ENCODE measurements at places on chromosomes 2 and 18.
A peak's percentile ranks its signal among the peaks of the same experiment; 100 is the strongest.

GRCh38 chr2:147607379-147607778 is 237.4 kb upstream of the ACVR2A start:
- DNase-seq, result no peak

DNA sequence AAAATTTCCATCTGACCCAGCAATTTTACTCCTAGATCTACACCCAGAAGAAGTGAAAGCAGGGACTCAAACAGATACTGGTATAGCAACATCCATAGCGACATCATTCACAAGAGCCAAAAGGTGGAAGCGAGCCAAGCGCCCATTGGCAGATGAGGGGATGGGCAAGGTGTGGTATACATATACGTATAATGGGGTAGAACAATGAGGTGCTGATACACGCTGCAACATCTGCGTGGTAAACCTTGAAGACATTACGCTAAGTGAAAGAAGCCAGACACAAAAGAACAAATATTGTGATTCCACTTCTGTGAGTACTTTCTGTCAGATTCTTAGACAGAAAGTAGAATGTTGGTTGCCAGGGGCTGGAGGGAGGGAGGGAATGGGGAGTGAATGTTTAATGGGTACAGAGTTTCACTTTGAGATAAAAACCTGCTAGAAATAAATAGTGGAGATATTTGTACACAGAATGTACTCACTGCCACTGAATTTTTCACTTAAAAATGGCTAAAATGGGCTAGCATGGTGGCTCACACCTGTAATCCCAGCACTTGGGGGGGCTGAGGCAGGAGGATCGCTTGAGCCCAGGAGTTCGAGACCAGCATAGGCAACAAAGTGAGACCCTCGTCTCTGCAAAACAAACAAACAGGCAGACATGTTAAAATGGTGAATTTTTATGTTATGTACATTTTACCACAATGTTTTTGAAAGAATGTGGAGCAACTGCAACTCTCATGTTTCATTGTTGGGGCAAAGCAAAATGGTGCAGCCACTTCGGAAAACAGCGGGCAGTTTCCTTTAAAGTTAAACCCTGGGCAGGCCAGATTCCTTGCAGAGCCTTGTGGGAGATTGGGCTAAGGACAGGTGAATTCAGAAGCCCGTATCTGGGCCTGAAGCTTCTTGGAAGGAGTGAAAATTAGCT is 103.4 kb upstream of the MYCN start:
- DNase-seq, result no peak

DNA sequence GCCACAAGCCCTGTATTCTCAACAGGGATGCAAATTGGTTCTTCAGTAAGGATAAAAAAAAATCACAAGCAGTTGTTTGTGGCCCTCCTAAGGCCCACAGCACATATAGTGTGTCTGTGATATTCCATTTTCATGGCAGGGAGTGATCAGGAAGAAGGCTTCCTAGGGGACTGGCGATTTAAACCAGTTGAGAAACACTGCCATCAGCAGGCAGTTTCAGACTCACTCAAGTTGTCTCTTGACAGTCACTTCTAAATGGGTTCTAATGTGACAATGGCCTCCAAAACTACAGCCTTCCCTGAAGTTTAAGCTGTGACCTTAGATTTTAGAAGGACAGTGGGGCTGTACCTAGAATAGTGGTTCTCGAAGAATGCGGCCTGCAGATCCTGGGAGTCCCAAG is 6.0 kb downstream of the CIAO1 start:
- DNase-seq, result no peak

- DNase-seq, result no peak
Observed at GRCh38 chr2:232891621-232892071, 21.6 kb downstream of the SNORC start.

GRCh38 chr2:2547451-2547850 is 216.4 kb upstream of the MYT1L start:
- no peak for DNase-seq

- no peak for DNase-seq
Observed at GRCh38 chr18:59911600-59911999, 11.8 kb downstream of the PMAIP1 start.

DNA sequence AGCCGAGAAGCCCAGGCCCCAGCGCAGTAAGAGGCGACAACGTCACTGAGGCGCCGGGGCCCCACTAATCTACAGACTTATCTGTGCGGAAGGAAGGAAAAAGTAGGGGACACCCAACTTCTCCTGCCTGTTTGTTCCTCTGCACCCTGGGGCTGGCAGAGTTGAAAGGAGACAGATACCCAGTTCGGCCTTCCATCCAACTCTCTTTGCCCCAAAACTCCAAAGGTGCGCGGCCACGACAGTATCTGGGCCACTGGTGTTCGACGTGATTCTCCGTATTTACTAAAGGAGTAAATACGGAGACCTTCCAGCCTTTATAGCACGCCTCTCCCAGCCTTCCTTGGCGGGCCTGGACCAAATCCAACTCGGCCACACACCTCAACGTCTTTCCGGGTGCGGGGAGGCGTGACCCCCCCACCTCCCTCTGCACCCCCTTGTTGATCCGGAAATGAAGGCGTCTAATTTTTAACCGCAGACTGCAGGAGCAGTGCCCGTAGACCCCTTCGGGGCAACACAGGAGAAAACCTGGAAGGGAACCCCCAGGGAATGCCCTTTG is 1.6 kb downstream of the SMAD7 start:
- DNase-seq, result no peak

DNA sequence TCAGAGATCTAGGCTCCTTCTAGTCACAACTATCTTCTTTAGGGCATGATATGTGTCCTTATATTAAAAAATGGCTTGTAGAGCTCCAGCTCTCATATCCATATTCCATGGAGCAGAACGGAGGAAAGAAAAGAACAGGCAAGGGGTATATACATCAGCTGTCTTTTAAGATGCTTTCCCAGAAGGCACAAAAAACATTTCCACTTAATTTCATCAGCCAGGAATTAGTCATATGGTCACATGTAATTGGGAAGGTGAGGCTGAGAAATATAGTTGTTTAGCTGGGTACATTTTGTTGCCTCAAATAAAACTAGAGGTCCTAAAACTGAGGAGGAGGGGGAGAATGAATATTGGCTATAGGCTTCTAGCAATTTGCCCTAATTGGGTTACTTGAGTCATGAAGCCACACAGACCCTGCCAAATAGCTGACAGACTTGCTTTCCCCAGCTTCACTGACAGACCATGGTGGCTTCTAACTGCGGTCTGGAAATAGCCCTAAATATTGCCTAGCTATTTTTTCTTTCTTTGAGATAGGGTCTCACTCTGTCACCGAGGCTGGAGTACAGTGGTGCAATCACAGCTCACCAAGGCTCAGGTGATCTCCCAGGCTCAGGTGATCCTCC is 20.0 kb downstream of the MAIP1 start:
- no peak for DNase-seq

GRCh38 chr2:30321466-30321865 is 90.1 kb downstream of the LBH start:
- no peak for DNase-seq

- no peak for DNase-seq
Observed at GRCh38 chr2:239807568-239807967, 217.6 kb downstream of the NDUFA10 start.

DNA sequence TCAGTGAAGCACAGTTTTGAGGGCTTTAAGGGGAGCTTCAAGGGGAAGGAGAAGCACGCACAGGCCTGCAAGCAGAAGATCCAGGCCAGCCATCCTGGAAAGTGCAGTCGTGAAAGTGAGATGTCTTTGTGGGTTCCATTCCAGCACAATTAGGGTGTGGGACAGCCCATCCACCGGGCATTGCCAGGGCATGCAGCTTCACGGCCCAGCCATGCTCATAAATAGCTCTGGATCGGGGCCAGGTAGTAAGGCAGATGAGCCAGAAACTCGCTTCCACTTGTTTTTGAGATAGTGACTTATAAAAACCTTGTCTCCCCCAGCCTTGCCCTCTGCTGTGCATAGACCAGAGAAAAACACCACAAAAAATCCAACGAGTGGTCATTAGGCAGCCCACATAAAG is 21.0 kb downstream of the KDSR start:
- no peak for DNase-seq

DNA sequence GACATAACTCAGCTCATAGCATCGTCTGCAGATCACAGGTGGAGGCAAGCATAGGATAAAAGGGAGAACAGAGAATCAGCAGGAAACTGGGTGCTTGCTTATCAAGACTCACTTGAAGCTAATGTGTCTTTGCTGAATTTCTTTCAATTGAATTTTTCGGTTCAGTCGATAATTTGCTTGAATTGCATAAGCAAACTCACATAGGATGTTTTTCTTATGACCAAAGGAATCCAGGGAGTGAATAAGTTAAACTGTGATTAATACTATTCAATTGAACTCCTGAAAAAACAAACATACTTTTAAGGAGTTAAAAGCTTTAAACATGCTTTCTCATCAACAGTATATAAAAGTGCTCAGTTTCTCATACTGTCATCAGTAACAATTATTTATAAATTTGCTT is 707.1 kb upstream of the ACVR2A start:
- DNase-seq, result no peak

GRCh38 chr2:204298404-204298803 is 246.9 kb upstream of the PARD3B start:
- no peak for DNase-seq

DNA sequence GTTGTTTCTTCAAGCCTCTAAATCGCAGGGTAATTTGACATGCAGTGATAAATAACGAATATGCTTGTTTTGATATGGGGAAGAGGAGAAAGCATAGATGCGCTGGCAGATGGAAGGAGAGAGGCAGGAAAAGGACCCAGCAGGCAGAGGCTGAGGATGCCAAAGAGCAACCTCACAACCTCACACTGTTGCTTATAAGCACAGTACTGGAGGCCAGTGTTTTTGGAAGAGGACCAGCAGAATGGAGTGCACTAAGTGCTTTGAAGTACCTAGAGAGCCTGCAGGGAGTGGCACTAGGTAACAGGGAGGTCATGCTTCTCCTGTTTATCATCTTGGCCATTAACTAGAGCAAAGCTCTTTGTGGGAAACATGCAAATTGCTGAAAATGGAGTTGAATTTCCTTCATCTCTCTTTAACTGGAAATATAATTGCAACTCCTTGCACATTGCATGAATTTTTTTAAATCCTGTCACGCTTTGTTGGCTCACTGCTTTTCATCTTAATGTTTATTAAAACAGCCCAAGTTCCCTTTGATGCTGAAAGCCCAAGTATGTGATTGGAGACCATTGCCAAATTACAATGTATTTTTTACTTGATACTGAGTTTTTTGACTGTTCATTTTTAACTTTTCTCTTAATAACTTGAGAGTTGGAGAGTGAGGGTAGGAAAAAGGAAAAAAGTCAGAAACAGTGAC is 236.4 kb downstream of the LRRTM1 start:
- no peak for DNase-seq

GRCh38 chr2:8552293-8552801 is 129.5 kb upstream of the ID2 start:
- no peak for DNase-seq

DNA sequence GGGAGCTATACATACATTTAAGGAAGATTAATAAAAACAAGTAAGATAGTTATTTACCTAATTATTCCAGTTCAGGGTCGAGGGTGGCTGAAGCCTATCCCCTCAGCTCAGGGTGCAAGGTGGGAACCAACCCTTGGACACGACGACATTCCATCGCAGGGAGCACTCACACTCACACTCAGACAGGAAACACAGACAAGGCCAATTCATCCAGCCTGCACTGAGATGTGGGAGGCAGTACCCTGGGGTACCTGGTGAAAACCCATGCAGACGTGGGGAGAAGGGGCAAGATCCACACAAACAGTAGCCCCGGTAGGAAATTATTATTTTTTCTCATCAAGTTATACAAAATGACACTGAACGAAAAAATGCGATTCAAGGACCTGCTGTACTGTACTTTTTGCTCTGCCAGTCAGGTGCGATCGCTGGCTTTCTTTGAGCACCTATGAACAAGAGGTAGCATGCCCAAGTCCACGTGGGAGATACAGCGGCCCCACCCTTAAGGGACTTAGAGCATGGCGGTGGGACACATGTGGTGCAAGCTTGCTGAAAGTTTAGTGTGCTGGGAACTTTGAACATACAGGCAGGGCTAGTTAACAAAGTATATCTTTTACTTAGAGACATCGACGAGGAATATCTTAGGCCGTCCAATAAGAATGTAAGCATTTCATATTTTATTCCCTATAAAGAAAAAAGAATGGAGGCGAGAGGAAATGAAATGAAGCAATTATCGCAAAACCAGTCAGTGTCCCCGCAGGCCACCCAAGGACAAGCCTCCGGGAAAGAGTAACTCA is 624 bp downstream of the METTL8 start:
- DNase-seq, result peak; percentile 1

DNA sequence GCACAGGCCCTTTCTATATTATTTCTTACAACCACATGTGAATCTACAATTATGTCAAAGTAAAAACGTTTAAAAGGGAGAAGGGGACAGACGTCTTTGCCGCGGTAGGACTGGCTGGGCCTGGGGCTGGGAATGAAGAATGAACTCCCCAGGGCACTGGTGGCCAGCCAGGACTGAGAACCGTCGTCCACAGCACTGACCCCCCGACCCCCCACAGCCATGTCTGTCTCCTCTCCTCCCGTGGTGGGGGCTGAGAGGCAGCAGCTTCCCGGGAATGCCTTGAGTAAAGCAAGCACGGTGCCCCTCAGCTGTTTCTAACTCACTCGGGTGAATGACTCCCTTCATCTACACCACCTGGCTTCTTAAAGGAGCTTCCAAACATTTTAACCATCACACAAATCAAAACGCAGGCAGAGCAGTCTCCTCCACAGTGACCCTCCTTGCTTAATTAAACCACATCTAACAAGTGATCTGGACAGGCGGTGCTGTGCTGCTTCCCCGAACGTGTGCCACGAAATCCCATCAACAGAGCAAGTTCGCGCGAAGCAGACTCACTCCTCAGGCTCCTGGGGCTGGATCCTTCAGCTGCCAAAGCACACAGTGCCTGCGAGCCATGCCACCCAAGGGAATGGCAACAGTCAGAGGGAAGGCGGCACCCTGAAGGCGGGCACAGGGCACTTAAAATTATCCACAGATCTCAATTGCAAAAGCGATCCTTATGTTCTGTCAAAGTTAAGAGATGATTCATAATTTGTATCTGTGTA is 217.7 kb downstream of the EIPR1 start:
- DNase-seq, result no peak

DNA sequence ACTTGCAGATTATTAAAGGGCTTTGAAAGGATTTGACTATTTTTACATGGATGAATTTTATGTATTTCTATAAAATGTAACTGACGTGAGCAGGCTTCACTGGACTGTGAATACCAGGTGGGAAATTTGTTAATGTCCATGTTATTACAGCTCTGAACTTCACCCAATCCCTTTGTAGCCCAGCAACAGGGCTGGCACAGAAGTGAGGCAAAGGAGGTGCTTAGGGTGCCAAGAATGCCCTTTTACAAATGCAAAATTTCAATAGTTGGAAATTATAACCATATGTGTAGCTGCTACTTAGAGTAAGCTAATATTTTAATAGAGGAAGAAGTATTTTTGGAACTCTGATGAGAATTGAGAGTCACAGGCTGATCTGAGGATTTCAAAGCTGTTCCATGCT is 53.7 kb upstream of the FAM98A start:
- no peak for DNase-seq

DNA sequence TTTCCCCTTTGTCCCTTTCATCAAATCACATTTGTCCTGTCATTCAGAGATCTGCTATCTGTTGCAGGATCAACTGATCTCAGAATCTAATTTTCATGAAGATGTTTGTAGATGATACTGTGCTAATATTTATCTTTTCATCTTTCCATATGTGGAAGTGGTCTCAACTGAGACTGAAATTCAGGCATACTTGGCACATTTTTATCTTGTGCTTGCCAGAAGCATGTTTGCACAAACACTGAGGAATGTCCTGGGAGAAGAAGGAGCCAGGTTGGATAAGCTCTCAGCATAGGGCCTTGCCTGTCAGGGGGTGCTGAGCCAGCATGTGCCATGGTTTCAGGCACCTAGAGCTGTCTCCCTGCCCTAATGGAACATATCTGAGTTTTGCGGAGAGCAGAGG is 24.5 kb upstream of the MMADHC start:
- DNase-seq, result no peak

- no peak for DNase-seq
Observed at GRCh38 chr2:158315803-158316414, 140.6 kb downstream of the CCDC148 start.

All from SHP77 (cell line).